ENCODE measurements at places on chromosomes 3 and 15.

GRCh38 chr3:25572919-25573385 lies 91.8 kb downstream of the TOP2B start:
- no peak for DNase-seq

DNA sequence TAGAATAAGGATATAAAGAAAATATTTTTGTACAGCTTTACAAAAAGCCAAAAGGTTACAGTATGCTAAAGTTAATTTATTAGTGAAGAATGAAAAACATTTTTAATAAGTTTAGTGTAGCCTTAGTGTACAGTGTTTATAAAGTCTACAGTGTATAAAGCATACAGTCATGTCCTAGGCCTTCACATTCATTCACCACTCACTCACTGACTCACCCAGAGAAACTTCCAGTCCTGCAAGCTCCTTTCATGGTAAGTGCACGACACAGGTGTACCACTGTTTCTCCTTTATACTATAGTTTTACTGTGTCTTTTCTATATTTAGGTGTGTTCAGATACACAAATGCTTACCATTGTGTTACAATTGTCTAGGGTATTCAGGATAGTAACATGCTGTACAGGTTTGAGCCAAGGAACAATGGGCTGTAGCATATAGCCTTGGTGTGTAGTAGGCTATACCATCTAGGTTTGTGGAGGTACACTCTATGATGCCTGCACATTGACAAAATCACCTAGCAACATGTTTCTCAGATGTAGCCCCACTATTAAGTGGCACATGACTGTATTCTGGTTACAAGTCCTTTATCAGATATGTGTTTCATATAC lies 197.1 kb upstream of the KBTBD8 start:
- DNase-seq = no peak

DNA sequence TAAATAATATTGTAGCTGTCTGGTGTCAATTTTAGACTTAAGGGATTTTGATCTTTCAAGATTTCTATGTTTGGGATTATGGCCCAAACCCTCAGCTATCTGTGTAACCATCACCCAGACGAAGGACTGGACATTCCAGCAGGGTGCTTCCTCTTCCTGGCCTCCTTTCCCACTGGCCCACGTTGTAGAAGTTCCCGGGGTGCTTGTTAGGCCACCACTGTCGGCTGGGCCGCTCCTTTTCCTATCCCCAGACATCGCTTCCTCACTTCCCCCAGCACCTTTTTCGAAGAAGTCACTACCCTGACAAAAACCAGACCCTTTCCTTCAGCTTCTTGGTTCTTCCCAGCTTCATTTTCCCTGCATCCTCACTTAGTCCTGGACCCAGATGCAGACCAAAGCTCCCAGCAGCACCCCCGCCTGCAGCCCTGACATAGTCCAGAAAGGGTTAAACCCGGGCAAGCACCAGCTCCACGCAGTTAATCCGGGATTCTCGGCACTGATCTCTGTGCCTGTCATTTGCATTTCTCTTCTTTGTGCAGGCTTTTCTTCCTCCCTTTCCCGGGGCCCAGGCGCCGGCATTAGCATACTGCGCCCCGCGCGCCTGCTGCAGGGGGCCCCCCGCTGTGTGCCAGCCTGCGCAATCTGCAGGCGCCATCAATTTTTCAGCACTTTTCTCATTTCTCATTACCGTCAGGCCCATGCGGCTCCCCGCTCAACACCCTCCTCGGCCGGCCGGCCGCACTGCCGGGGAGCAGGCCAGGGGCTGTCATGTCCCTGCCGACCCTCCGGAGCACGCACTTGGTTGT lies 90.6 kb downstream of the ZNF621 start:
- no peak for DNase-seq

DNA sequence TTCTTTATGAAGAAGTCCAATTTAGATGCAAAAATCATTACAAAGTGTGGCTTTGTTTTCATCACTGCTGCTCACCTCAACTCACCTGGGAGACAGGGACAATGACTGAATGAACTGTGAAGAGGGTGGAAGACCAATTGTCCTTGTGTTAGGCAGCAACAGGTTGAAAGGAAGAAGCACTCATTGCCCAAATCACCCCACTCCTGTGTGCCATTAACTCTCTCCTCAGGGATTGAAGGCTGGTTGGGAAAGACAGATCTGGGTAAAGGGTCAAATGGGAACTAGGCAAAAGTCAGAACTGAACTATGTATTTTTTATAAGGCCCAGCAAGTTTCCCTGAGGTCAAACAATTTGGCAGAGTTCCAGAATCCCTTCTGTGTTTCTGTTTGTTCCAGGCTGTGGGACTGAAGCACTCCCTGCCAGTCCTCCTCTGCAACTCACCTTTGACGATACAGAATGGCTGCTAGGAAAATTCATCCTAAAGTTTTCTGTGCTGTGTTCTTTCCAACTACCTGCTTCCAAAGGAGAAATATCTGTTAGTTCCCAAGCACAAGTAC lies 68.6 kb upstream of the CCDC39 start:
- no peak for DNase-seq

- DNase-seq = no peak
These were observed 31.3 kb upstream of the BLM start for GRCh38 chr15:90685591-90686434.

- DNase-seq = no peak
These were observed 522.2 kb downstream of the FHIT start for GRCh38 chr3:60729056-60729455.

DNA sequence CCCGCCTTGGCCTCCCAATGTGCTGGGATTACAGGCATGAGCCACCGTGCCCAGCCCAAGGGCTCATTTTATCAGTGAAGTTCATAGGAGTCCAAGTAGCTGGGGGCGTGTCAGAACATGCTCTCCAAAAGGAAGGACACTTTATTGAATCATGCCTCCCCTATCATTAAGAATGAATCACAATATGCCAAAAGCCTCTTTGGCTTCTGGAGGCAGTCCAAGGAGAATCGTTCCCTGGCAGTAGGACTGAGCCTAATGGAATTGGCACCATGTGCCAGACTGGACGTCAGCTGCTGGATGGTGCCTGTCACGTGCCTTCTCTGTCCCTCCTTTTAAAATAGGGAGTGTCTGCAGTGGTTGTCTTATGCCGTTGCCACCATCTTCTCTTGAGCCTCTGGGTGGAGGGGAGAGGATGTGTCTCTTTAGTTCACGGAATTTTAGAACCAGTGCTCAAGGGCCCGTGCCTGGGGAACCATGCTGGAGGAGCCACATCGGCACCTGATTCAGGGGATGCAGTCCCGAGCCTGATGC lies 234.7 kb upstream of the LYSMD4 start:
- DNase-seq = no peak

- no peak for DNase-seq
These were observed 270.4 kb upstream of the CTDSPL start for GRCh38 chr3:37591116-37591781.

GRCh38 chr3:115996420-115997108 lies 373.3 kb downstream of the GAP43 start:
- DNase-seq = no peak

- DNase-seq = no peak
These were observed 68.1 kb downstream of the TRIM69 start for GRCh38 chr15:44804298-44805046.

- DNase-seq = no peak
These were observed 193.1 kb downstream of the XXYLT1 start for GRCh38 chr3:195077611-195078540.

GRCh38 chr15:80093854-80094418 lies 34.5 kb downstream of the ZFAND6 start:
- DNase-seq = no peak

All from activated naive CD4-positive, alpha-beta T cell (primary cell).